ENCODE measurements at places on chromosomes 12 and 14. TPM values are rescaled to one million over a fixed set of nuclear protein-coding genes. Genes with fewer than 3 reads are reported as not detected.

The DNAH10 gene
- under 0.01 TPM for total RNA-seq

The GAS2L3 gene
- 27.6 TPM for total RNA-seq

The UBE3B gene
- total RNA-seq = 47.4 TPM

The PTPRB gene
- under 0.01 TPM for total RNA-seq

The SERPINA9 gene
- not detected for total RNA-seq

The SCARB1 gene
- 69.4 TPM for total RNA-seq

The TBK1 gene
- 11.8 TPM for total RNA-seq

The PLEKHG7 gene
- total RNA-seq = not detected

The ZNF641 gene
- total RNA-seq = 2.0 TPM

The OSGEP gene
- 70.6 TPM for total RNA-seq

The CLIP1 gene
- total RNA-seq = 24.7 TPM
